Chondrocyte (in vitro differentiated cells): ENCODE measurements at places on chromosomes 3 and 15.

DNA sequence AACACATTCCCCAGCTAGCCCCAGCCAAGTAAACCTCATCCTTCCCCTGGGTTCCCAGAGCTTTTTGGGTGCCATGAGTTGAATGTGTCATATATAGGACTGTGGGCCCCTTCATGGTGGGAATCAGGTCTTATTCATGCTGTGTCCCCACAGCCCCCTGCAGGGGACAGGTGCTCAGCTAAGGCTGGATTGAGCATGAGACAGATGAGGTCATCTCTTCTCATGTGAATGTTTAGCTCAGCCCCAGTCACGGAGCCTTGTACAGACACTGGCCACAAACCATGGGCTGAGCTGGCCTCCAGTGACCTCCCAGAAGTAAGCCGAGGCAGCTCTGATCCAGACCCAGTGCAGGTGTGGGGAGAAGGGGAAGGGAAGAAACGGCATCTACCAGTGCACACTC lies 70.7 kb downstream of the C3orf70 start:
- H3K4me1 ChIP-seq, result peaks cover 9% of the 10 kb centered on the region
- H3K4me3 ChIP-seq, result no peak overlapping the region
- no peak overlapping the region for H3K27ac ChIP-seq
- DNase-seq, result no peak
- H3K36me3 ChIP-seq, result peaks cover 14% of the 10 kb centered on the region

GRCh38 chr3:83523470-83524073 lies 1435.2 kb upstream of the CADM2 start:
- DNase-seq, result no peak
- H3K27me3 ChIP-seq, result no peaks in the 10 kb centered on the region
- peaks cover 4% of the 10 kb centered on the region for H3K4me1 ChIP-seq
- H3K4me3 ChIP-seq, result no peak overlapping the region
- H3K27ac ChIP-seq, result no peak overlapping the region

DNA sequence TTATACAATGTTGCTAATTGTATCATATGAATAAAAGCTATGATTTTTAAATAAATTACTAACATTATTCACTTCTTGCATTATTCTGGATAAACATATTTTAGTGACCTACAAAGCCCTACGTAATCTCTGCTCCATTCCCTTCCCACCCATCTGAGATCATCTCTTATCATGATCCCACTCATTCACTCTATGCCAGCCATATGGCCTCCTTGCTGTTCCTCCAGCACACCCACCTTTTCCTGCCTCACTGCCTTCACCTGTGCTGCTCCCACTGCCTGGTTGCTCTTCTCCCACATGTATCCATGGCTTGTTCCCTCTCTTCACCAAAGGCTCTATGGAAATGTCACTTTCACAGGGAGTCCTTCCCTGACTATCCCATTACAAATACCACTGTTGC lies 7.3 kb upstream of the USP8 start:
- H3K36me3 ChIP-seq, result no peaks in the 10 kb centered on the region
- no peaks in the 10 kb centered on the region for H3K4me1 ChIP-seq
- H3K27me3 ChIP-seq, result peaks cover 1% of the 10 kb centered on the region

DNA sequence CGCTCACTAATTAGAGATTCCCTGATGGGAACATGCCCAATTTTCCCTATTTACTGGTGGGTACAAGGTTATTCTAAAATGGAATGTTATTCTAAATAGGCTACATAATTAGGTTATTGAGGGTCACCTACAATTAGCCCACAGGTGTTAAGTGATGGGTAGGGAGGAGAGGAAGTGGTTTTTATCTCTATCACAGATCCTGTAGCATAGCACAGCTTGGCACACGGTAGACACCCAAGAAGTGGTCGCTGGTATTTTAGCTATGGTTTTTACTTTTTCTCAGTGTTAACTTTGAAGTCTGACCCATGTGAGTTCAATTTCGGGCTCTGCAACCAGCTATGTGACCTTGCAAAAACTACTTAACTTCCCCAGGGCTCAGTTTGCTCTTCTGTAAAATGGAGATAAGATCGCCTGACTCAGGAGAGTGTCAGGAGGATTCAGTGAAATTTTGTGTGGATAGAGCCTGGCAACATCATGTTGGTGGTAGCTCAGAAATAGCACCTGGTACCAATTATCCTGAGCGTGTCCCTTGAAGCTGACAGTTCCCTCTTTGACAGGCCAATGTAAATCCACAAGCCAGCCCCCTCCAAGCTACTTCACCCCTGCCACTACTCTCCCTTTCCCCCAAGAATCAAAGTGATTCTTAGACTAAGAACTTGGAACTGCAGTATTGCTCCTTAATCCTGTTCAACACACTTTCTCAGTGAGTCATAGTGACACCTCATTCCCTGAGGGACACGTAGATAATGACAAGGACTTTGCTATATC lies 8.7 kb upstream of the LMCD1 start:
- peaks cover 58% of the 10 kb centered on the region for H3K4me1 ChIP-seq
- no peaks in the 10 kb centered on the region for H3K27me3 ChIP-seq
- H3K4me3 ChIP-seq, result no peak overlapping the region
- no peak for DNase-seq

GRCh38 chr3:66717806-66718205 lies 217.0 kb upstream of the LRIG1 start:
- no peaks in the 10 kb centered on the region for H3K27me3 ChIP-seq
- H3K27ac ChIP-seq, result no peak overlapping the region
- peaks cover 22% of the 10 kb centered on the region for H3K4me1 ChIP-seq
- no peaks in the 10 kb centered on the region for H3K36me3 ChIP-seq

DNA sequence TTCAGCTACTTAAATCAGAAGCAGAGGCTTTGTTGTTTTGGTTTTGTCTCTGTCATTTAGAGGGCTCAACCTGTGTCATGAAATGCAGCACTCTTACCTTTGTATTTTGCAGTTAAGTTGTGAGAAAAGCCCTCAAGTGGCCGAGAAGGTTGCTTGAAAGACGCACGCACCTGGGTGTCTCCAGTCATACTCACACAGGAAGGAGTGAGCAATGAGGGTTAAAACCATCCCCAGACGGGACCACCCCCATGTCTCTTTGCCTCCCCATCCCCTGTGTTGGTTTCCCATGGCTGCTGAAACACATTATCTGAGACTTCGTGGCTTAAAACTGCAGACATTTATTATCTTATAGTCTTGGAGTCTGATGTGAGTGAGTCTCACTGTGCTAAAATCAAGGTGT lies 376.1 kb upstream of the CFAP20DC start:
- H3K36me3 ChIP-seq, result no peaks in the 10 kb centered on the region
- H3K27me3 ChIP-seq, result no peaks in the 10 kb centered on the region
- H3K4me1 ChIP-seq, result peaks cover 45% of the 10 kb centered on the region
- peak overlapping the region; percentile 89 for H3K27ac ChIP-seq
- no peak for DNase-seq
- H3K4me3 ChIP-seq, result no peak overlapping the region

GRCh38 chr15:88858934-88859333 lies 36.4 kb downstream of the HAPLN3 start:
- H3K27ac ChIP-seq, result no peak overlapping the region
- no peaks in the 10 kb centered on the region for H3K4me1 ChIP-seq
- H3K27me3 ChIP-seq, result peaks cover 2% of the 10 kb centered on the region
- DNase-seq, result peak; percentile 71

DNA sequence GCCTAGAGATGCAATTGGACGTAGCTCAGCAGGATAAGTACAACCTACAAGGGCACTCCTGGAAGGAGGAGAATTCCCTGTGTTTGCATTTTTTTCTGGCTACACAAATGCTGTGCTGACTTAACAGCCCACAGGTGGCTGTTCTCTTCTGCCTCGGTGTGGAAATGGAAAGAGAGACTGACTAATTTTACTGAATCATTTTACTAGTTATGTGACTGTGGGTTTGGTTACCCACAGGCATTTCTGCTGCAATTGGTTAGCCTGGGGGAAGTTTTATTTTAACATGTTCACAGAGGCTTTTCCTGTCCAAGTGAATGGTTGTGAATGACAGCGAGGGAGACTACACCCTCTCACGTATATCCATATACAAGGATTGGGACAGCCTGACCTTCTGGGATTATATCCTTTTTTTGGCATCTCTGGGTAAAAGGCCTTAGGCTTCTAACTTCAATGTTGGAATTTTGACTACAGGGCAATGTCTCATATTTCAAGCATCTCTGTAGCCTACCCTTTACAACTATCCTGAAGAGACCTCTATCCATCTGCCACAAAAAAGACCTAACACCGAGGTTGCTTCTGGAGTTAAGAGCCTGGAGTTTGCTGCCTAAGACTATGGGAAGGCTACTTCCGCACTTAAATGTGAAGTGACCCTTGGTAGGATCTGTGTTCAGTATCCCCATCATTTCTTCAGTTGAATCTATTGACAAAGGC lies 67.2 kb upstream of the TP63 start:
- H3K36me3 ChIP-seq, result no peaks in the 10 kb centered on the region
- H3K27ac ChIP-seq, result no peak overlapping the region
- H3K4me1 ChIP-seq, result peaks cover 5% of the 10 kb centered on the region
- DNase-seq, result no peak
- no peak overlapping the region for H3K4me3 ChIP-seq

GRCh38 chr3:195096053-195096452 lies 174.9 kb downstream of the XXYLT1 start:
- H3K27ac ChIP-seq, result no peak overlapping the region
- peak; percentile 49 for DNase-seq
- H3K27me3 ChIP-seq, result no peaks in the 10 kb centered on the region
- H3K4me1 ChIP-seq, result peaks cover 18% of the 10 kb centered on the region
- no peaks in the 10 kb centered on the region for H3K36me3 ChIP-seq
